ENCODE measurements at places on chromosomes 7 and 10.

DNA sequence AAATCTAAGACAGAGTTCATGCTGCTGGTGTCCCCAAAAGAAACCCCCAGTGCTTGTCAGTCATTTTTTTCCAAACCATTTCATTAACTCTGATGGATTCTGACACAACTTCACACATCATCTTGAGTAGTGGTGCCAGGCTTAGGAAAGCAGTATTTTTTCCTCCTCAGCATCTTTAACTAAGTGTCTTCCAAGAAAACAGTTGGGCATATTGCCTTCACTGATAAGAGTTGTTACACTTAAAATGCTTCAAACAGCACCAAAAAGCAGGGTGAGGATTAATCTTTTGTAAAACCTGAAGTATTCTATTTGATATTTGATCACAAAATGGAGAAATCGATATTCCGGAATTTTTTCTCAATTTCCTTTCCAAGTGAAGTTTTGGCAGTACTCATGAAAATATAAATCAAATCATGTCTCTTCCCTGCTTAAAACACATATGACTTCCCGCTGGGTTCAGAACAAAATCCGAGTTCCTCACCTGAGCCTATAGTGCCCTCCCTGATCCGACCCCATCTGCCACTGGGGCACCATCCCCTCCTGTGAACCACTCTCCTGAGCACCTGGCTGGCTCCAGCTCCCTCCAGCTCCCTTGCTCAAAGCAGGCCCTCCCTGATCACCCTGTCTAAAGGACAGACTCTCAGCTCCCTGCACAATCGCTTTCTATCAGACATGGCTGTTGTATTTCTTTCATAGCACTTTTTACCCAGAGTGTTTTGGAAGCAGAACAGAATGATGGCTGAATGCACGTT lies 61.6 kb downstream of the CYTH3 start:
- no peak for DNase-seq

- DNase-seq, result peak; percentile 49
These were observed 523 bp downstream of the PURB start for GRCh38 chr7:44884621-44885393.

- no peak for DNase-seq
These were observed 982 bp downstream of the PGAM1 start for GRCh38 chr10:97426776-97427570.

GRCh38 chr7:82110146-82110840 lies 333.3 kb downstream of the CACNA2D1 start:
- no peak for DNase-seq

- DNase-seq, result no peak
These were observed 54.3 kb downstream of the BMS1 start for GRCh38 chr10:42836771-42837468.

- peak; percentile 33 for DNase-seq
These were observed 54.1 kb upstream of the PPIF start for GRCh38 chr10:79292891-79293746.

- DNase-seq, result no peak
These were observed 444.1 kb downstream of the NRG3 start for GRCh38 chr10:82319074-82319473.

- no peak for DNase-seq
These were observed 37.0 kb upstream of the LRRC17 start for GRCh38 chr7:102875700-102876295.

DNA sequence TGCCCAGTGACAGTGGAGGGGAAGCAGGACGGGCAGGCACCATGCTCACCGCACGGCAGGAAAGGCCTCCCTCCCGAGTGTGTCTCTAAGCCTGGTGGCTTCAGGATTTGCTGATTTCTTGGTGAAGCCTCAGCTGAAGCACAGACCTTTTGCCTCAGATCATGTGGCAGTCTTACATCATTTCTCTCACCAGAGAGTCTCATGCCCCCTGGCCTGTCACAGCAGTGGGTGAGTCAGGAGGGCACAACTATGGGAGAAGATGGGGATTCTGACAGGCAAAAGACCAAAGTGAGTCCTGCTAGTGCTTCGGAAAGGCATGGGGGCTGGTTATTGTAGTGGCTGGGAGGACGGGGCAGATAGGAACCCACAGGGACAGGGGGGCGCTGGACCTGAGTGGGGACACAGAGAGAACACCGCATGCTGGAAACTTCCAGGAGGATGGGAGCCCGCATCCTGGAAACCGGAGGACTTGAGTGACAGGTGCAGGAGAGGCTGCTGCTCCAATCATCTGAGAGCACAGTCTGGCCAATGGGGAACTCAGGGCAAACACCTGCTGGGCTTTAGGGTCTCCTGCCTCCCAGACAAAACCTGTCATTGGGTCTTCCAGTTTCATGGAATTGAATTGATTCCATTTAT lies 166.8 kb downstream of the ADARB2 start:
- DNase-seq, result no peak

GRCh38 chr7:28473571-28474281 lies 61.4 kb downstream of the CREB5 start:
- DNase-seq, result no peak

DNA sequence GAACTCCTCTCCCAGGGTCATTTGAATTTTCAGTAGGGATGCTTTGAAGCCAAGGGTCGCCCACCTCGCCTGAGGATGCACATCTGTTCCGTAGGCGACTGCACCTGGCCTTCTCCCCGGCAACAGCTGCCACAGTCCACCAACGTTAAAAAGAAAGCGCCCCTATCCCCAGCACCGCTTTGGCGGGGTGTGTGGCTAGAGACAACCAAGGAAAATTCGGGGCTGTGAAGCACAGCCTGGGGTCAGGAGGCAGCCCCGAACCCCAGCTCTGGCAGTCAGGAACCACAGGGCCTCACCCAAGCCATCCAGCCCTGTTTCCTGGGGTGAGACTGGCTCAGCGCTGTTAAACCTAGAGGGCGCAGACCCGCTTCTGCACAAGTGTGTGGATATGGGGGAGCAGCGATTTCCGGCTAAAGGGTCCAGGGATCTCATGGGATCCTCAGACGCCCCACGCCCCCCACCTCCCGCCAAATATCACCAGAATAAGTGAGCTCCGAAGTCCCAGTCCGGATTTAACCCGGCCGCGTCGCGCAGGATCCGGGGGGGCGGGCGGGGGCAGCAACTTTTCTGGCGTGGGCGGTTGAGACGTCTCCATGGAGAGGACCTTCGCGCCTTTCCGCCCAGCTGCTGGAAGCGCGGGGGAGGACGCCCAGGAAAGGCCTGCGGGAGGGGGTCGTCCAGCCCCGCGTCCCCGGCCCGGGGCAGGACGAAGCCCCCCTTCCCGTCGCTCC lies 822 bp downstream of the ZC3HAV1L start:
- DNase-seq, result no peak

DNA sequence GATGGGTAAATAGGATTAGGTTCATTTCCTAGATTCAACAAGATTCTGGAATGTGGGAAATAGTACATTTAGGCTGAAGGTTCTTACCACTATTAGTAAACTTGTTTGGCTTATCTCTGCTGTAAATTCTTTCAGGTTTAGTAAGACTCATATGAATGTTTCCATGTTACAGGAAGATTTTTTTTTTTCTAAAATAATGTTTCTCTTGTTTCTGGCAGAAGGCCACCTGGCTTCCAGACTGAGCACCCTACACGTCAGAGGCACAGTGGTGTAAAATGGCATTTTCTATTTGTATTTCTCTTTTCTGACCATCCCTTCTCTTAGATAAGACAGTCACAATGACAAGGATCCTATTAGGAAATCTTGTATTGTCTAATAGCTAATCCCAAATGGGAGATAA lies 22.7 kb upstream of the AASS start:
- DNase-seq, result no peak

DNA sequence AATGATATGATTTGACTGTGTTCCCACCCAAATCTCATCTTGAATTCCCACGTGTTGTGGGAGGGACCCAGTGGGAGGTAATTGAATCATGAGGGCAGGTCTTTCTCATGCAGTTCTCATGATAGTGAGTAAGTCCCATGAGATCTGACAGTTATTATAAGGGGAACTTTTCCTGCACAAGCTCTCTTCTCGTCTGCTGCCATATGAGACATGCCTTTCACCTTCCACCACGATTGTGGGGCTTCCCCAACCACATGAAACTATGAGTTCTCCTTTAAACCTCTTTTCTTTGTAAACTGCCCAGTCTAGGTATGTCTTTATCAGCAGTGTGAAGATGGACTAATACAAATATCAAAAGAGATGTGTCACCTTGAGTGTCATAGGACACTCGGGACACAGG lies 502.7 kb upstream of the PODXL start:
- no peak for DNase-seq

GRCh38 chr7:148276314-148277041 lies 314.1 kb upstream of the C7orf33 start:
- no peak for DNase-seq

DNA sequence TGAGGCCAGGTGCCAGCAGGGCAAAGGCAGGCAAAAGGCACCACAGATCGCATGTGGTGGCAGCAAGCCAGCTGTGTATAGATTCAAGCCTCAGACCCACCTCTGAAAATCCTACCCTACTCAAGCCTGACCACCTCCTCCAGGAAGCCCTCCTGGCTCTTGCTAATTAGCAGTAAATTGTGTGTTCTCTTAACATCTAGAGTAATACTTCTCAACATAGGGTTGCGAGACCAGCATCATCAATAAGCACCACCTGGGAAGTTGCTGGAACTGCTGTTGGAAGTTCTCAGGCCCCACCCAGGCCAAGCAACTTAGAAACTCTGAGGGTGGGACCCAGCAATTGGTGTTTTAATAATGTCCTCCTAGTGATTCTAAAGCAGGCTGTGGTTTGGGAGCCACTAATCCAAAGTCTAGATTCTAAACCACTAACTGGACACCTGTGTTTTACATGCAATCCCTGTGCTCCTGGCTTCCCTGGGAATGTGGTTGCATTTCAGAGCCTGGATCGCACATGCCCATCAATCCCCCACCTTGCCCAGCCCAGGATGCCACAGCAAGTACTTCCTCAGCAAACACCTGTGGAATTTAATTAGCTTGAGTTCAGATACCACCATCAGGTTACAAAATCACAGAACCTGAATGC lies 46.2 kb downstream of the KCNMA1 start:
- no peak for DNase-seq

DNA sequence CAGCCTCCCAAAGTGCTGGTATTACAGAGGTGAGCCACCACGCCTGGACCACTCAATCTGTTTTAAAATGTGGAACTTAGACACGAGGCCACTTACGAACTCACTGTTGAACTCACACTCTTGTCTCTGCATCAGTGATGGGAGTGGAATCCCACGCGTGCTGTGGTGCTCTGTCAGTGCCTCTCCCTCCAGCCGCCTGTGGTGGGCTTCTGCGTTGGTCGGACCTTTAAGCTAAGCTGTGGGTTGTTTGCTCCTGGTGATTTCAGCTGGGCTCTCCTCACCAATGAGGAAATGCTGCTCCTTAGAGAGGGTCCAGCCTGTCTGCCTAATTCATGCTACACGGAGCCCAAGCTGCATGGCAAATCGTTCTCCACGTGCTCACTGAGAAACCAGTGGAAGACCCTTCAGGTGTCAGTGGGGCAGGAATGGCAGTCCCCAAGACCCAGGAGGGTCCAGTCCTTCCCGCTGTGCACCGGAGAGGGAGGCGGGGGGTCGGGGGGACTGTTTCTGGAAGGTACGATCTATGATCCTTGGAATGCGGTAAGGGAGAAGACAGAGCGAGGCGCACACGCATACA lies 17.9 kb upstream of the PRKAR1B start:
- DNase-seq, result no peak

DNA sequence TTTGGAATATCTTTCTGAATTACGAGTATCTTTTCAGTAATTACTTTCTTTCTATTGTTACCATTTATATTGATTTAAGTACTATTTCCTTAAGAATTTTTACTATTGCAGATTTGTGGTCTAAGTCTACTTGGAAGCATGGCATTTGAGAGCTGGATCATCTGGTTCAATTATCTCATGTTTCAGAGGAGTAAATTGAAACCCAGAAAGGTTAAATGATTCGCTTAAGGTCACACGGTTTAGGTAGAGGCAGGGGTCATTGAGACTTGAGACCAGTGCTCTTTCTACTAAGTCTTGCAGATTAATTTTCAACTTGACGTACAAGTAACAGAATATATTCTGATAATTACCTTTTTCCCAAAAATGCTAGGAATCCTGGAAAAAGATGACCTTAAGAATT lies 109.2 kb upstream of the GLCCI1 start:
- no peak for DNase-seq

GRCh38 chr10:52390388-52390787 lies 76.3 kb downstream of the DKK1 start:
- DNase-seq, result no peak

GRCh38 chr10:3331187-3331586 lies 158.6 kb upstream of the PITRM1 start:
- no peak for DNase-seq

- no peak for DNase-seq
These were observed 94.0 kb upstream of the CDCA7L start for GRCh38 chr7:22039670-22040069.
